T-cell (primary cell): ENCODE measurements at places on chromosomes 7 and 10. TPM values are rescaled to one million over a fixed set of nuclear protein-coding genes. Genes with fewer than 3 reads are reported as not detected.

GRCh38 chr10:129658376-129659072 lies 191.5 kb downstream of the MGMT start:
- no peak for DNase-seq

GRCh38 chr7:111982804-111983203 lies 223.4 kb downstream of the DOCK4 start:
- DNase-seq, result no peak

Gene CREB5
- 0.03 TPM for total RNA-seq

GRCh38 chr10:76245951-76246495 lies 814.6 kb downstream of the LRMDA start:
- no peak for DNase-seq

GRCh38 chr10:3886641-3887251 lies 101.7 kb upstream of the KLF6 start:
- no peak for DNase-seq

- DNase-seq, result no peak
Measured at GRCh38 chr10:14478604-14479003, 147.9 kb upstream of the FRMD4A start.

- no peak for DNase-seq
Measured at GRCh38 chr7:92681633-92682032, 91.4 kb upstream of the FAM133B start.

- no peak for DNase-seq
Measured at GRCh38 chr10:42960491-42960990, 116.3 kb upstream of the RET start.

Gene NACAD
- 0.20 TPM for total RNA-seq

Gene IFIT1B
- total RNA-seq, result not detected

GRCh38 chr7:90681336-90682022 lies 85.4 kb downstream of the CDK14 start:
- no peak for DNase-seq

DNA sequence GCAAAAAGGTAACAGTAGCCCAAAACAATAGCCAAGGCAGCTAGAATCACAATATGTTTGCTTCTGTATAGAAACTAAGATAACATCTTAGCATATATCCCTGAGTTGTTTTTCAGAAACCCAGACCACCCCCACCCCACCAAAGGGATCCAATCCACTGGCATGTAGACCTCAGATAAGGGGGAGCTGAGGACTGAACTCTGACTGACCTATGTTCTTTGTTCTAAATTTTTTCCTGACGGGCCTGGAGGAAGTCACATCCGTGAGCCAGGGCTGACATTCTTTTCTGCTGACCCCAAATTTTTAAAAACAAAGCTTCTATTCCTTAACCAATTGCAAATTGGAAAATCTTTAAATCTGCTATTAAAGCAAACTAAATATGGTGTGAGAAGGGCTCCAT lies 493.9 kb upstream of the IGFBP3 start:
- DNase-seq, result no peak

Gene SLC39A12
- total RNA-seq, result not detected

DNA sequence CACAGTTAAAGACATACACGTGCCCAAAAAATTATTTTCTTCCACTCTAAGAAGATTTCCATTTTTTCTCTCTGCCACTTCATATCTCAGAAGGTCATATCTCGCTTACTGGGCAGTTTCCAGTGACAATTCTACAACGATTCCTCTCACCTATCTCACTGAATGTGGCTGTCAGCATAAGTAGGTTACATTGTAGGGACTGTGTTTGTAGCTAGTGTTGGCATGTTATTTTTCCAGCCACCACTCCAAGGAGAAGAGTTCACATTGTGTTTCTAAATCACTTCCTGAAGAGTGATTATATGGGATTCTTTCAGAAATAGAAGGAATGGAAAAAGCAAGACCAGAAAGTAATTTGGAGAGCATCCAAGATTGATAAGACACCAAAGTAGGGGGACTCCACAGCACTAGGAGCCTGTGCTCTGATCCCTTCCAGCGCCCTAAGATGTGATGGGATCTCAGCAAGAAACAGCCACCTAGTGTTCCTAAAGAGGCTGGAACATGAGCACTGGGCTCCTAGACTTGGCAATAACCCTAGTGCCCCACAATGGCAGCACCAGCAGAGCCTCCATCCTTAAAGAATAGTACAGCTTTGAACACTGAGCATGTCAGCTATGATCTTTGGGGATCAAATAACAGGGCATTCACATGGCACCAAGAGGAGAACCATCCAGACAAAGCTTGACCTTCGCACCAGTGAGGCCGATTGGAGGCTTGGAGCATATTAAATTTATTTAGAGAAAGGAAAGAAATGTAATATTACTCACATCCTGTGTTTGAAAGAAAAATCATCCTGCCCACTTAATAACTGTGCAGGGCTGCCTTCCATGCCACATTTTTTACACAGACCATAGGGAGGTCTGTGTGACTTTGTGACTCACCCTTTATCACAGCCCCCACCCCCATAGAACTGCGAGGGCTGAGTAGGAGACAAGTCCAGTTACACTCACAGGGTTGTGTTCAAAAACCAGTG lies 51.8 kb downstream of the CAV1 start:
- DNase-seq, result no peak

DNA sequence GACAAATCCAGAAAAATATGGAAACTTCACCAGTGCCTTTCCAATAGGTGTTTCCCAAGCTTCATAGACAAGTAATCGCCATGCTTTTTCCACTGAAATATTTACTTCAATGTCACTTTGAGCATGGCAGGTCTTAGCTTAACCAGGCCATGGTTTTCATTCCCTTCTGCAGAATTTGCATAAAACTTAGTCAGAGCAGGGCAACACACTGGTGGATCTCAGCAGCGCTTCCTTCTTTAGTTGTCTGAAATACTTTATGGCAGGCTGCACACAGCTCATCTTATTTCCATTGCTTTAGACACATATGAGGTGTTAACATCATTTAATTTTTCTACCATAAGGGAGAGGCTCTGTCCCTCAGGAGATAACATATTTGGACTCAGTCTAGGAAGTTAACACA lies 102.9 kb upstream of the AHR start:
- DNase-seq, result no peak

DNA sequence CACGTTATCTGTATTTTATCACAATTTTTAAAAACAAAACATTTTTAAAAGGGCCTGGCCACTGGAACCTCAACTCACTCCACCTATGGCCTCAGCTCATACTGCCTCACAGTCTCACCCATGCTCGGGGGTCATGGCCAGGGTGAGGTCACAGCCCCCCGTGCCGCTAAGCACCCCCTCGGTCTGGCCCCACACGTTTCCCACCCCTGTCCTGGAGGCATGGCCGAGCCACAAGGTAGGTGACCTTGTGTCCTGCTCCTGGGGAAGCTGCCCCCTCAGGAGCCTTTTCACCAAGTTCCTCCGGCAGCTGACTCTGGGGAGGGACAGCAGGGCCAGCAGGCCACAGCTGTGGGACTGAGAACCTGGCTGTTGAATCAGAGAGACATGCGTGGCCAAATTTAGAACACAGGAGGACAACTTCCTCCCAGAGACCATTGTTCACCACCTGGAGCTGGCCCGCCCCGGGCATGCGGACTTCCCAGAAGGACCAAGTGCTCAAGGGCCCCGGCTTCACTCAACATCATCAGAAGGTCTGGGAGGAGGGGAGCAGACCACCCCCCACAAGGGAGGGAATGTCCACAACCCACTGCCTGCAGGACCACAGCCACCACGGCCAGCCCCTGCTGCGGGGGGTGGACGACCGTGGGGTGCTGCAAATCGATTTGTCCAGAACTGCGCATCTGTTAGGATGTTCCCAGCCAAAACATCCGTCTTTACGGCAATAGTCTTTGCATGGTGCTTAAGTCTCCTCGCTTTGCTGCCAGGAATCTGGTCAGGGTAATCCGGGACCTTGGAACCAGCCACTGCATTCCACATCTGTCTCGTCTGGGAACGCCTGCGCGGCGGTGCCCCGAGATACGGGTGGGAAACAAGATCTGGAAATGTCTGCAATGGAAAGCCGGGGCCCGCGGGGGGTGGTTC lies 48.6 kb upstream of the PDGFA start:
- no peak for DNase-seq

Gene BMPER
- total RNA-seq, result not detected

Gene CAMK2B
- 0.35 TPM for total RNA-seq

Gene PRKCQ
- total RNA-seq, result 61.6 TPM

GRCh38 chr10:65123120-65123519 lies 1601.9 kb downstream of the REEP3 start:
- DNase-seq, result no peak

GRCh38 chr7:133709036-133709880 lies 417.9 kb upstream of the LRGUK start:
- no peak for DNase-seq

Gene HYAL4
- not detected for total RNA-seq

Gene LRRC18
- total RNA-seq, result not detected

Gene MTG1
- total RNA-seq, result 69.4 TPM

- no peak for DNase-seq
Measured at GRCh38 chr10:45375716-45376231, 1.8 kb downstream of the ALOX5 start.

Gene UNCX
- not detected for total RNA-seq

DNA sequence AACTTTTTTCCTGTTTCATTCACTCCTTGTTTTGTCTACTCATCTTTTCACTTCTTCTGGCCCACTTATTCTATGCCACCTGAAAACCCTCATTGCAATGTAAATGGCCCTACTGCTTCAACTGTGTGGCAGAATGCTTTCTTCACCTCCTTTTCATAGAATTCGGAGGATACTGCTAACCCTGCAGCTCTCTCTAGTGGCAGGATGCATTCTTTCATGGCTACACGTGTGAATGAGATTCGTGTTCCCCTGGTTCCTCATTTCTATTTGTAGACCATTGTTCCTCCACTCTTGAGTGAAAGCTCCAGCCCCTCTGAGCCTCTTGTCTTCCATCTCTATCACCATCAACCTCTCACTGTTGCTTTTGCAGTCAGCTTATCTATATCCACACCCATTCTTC lies 20.9 kb upstream of the CYP26C1 start:
- no peak for DNase-seq

DNA sequence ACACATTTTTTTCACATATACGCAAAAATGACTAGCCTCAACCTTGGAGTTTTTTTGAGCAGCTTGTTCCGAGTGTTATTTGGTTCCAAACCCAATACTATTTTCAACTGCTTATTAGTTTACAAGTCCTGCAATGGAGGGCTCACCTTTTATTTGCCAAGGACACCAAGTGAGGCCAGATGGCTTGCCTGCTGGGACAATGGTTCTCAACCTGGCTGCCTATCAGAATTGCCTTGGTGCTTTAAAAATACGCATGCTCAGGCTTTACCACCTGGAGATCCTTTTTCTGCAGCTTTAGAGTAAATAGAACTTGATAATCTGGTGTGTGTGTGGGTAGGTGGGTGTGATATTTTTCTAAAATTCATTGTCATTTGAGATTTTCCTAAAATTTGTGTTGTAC lies 276.8 kb downstream of the MTERF1 start:
- DNase-seq, result no peak

Gene TRPV6
- not detected for total RNA-seq

DNA sequence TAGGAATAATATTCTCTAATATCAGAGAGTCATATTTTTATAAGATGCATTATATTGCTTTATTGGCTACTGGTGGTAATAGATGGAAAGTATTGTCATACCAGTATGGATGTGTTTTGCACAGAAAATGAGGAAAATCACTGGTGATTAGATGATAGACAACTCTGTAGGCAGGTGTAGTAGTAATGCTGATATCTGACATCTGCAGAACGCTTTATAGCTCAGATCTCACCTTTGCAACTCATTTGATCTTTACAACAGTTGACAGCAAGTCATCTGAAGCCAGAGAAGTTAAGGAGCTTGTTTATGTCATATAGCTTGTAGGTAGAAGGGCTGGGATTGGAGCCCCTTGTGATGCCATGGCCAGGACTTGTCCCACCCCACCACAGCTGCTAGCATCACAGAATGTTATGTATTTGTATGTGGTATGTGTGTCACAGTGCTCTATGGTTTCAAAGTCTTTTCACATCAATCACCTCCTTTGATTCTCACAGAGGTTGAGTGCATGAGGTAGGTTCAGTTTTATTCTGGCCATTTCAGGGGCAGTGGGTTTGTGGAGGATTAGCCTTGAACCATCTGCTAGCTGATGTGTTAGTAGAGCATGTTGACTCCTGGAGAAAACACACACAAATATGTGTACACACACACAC lies 140.0 kb downstream of the SORCS3 start:
- DNase-seq, result no peak

DNA sequence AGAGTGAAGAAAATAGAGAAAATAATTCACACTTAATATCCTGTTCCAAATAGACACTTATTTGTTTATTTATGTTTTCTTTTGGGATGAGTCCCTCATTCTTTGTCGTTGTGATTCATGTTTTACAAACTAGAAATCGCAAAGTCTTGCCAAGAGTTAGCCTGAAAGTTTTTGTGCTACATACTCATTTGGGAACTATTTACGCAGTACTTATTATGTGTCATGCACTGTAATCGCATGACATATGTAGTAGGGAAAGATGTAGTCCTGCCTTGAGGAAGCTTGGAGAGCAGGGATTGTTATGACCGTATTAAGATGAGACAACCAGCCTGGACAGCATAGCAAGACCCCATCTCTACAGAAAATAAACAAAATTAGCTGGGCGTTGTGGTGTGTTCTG lies 189.3 kb downstream of the ABCA13 start:
- no peak for DNase-seq

GRCh38 chr10:123521076-123521475 lies 145.1 kb upstream of the GPR26 start:
- no peak for DNase-seq

GRCh38 chr10:60281331-60281730 lies 108.3 kb downstream of the ANK3 start:
- no peak for DNase-seq

DNA sequence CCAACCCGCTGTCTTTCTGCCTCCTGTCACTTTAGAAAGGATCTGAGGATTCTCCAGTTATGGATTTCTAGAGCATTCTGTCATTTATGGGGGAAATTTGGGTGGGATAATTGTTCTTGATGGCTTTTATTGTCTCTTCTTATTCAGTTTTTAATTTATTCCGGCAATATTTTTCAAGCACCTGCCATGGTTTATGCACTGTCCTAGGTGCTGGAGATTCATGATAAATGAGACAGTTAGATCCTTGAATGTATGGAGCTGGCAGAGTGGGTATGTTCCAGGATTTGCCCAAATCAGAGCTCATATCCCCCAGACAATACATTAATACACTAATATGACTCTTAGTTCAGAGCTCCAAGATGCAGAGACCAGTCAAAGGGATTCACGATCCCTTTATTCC lies 146.8 kb upstream of the PRKCQ start:
- no peak for DNase-seq

Gene SPDYE11
- not detected for total RNA-seq

- DNase-seq, result no peak
Measured at GRCh38 chr7:95986178-95986764, 213.9 kb downstream of the DYNC1I1 start.

Gene EGFR
- total RNA-seq, result 0.16 TPM

DNA sequence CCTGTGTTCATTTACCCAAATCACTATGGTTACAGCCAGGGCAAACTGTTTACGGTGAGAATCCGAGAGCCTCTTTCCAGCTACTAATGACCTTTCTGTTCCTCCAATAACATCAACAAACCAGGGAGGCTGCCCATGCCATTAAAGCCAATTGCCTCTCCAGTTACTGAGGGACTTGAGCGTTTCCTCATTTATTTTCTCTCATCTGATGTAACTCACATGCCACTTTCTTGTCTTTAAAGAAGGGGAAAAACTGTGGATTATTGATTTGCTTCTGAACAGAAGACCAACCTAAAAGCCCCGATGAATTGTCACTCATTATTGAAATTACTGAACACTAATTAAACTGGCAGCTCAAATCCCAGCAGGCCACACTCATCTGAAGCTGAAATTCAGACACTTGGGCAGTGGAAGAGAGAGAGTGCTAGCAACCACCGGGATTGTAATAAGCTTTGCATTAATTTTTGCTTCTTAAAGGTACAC lies 595.8 kb upstream of the MKI67 start:
- DNase-seq, result no peak

GRCh38 chr10:30816820-30817171 lies 187.2 kb upstream of the LYZL2 start:
- no peak for DNase-seq
